Activated naive CD4-positive, alpha-beta T cell treated with anti-CD3 and anti-CD28 coated beads, Interleukin-2, amount 10 ng/mL, durations not matched to agents 7 days and 5 days (primary cell): ENCODE measurements at places on chromosomes 2 and 18.
A peak's percentile ranks its signal among the peaks of the same experiment; 100 is the strongest.

DNA sequence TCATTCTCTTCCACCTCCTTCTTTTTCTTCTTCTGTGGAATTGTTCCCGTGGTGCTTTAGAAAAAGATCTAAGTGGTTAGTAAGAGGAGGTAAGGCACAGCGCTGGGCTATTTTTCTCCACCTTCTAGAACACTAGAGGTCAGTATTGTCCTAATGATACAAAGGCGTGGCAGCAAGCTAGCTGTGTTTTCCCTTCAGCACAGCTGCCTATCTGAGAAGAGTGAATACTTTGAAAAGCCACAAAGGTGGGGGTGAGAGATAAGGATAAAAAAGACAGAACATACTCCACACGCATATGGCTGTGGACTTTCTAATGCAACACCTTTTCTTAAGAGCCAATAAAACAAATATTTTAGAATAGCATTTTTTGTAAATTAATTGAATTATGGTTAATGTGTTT, 2.1 kb downstream of the CNTNAP5 start:
- H3K4me1 ChIP-seq = no peaks in the 10 kb centered on the region
- H3K27ac ChIP-seq = no peak overlapping the region
- no peak for DNase-seq
- peaks cover 22% of the 10 kb centered on the region for H3K27me3 ChIP-seq
- no peak overlapping the region for H3K4me3 ChIP-seq

DNA sequence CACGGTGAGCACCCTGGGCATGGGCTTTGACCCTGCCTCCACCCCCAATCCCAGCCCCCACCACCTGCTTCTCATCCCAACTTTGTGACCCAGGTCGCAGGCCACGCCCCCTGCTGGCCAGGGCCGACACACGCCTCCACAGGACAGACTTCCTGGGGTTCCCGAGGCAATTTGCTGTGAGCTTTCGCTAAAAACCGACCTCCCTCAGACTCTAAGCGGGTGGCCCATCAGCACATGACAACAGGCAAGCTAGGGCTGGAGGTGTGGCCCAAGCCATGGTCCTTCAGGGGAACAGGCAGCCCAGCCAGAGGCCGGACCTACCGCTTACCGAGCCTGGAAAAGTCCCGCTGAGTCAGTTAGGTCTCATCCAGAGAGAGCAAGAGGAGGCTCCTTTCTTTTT, 31.9 kb downstream of the C1QL2 start:
- H3K4me3 ChIP-seq = no peak overlapping the region
- H3K27me3 ChIP-seq = peaks cover 13% of the 10 kb centered on the region
- peak; percentile 53 for DNase-seq
- H3K27ac ChIP-seq = no peak overlapping the region
- H3K36me3 ChIP-seq = no peaks in the 10 kb centered on the region

DNA sequence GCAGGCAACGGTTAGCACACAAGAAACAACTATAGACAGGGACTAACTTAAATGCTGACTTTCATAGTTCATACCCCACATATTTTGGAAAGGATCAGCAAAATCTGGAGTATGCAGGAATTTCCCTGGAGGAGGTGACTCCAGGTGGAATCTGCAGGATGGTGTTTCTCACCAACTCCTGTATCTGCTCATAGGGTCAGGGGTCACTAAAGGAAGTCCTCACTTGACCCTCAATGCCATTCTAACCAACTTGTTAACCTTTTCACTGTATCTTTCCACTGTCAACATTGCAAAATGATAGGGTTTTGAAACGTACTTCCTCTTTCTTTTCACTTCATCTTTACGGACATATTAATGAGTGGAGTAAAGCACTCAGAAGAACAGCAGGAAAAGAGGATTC, 207.0 kb upstream of the CXCR4 start:
- H3K36me3 ChIP-seq = peaks cover 3% of the 10 kb centered on the region
- H3K4me3 ChIP-seq = no peak overlapping the region
- no peak overlapping the region for H3K27ac ChIP-seq

DNA sequence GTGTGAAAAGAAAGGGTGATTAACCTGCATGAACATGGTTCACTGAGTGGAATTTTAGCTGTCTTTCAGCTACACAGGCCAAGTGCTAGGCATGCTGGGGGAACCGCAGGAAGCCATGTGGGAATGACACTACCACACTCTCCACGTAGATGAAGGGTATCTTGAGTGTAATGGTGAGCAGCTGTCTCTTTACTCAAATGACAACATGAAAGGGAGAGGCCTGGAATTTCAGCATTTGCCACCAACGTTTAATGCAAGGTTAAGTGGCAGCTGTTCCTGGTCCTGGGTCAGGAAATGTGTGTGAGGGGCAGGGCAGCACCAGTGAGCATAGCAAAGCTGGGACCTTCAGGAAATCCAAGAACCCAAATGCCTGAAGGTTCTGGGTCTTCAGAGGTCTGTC, 588.4 kb downstream of the SLC4A3 start:
- no peaks in the 10 kb centered on the region for H3K27me3 ChIP-seq
- H3K4me1 ChIP-seq = no peaks in the 10 kb centered on the region
- H3K36me3 ChIP-seq = no peaks in the 10 kb centered on the region
- H3K27ac ChIP-seq = no peak overlapping the region

- H3K4me1 ChIP-seq = peaks cover 3% of the 10 kb centered on the region
- no peak overlapping the region for H3K27ac ChIP-seq
- H3K27me3 ChIP-seq = no peaks in the 10 kb centered on the region
- no peak overlapping the region for H3K4me3 ChIP-seq
Measured at GRCh38 chr2:190447766-190448165, 39.6 kb downstream of the MFSD6 start.

DNA sequence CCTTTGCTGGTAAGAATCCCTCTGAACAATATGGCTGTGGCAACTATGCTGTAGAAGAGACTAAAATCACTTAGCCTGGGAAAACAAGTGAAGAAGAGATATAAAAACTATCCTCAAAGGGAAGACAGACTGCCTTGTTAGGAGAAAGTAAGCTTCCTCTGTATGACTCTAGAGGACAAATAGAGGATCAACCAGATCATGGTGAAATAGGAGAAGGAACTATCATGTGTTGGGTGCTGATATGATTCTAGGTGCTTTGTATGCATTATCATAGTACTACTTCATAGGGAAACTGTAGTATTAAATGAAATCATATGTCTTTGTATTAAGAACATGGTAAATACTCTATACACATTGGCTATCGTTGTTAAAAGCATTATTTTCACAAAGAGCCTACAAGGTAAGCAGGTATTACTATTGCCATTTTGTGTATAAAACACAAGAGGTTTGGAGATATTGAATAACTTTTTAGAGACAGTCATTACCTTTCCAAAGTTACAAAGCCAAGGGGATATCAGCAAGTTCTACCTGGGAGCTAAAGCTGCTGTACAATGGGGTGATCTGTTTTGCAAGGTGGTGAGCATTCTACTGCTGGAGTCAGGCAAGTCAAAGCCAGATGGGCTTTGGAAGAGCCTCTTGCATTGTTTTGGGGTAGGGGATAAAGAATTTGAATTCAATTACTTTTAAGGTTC, 402.6 kb downstream of the ALK start:
- no peak overlapping the region for H3K4me3 ChIP-seq
- no peak overlapping the region for H3K27ac ChIP-seq
- no peaks in the 10 kb centered on the region for H3K36me3 ChIP-seq
- H3K4me1 ChIP-seq = no peaks in the 10 kb centered on the region
- H3K27me3 ChIP-seq = peaks cover 4% of the 10 kb centered on the region

DNA sequence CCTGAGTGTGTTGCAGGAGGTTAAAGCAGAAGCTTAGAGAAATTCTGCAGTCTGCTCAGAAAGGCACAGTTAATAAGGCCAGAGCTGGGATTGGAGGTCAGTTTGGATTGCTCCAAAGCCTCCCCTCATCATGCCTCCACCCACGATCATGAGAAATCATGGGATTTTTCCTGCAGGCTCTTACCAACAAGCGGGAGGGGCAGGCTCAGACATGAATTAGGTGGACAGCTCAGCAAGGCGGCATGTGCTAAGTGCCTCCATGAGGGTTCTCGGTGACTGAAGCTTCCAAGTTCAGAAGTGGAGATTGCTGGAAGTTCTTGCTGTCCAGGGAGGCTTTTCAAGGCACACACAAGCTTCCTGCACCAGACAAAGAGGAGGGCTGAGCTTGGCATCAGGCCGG, 163.8 kb downstream of the SETBP1 start:
- no peaks in the 10 kb centered on the region for H3K36me3 ChIP-seq
- peaks cover 39% of the 10 kb centered on the region for H3K27me3 ChIP-seq
- peaks cover 10% of the 10 kb centered on the region for H3K4me1 ChIP-seq
- DNase-seq = no peak

DNA sequence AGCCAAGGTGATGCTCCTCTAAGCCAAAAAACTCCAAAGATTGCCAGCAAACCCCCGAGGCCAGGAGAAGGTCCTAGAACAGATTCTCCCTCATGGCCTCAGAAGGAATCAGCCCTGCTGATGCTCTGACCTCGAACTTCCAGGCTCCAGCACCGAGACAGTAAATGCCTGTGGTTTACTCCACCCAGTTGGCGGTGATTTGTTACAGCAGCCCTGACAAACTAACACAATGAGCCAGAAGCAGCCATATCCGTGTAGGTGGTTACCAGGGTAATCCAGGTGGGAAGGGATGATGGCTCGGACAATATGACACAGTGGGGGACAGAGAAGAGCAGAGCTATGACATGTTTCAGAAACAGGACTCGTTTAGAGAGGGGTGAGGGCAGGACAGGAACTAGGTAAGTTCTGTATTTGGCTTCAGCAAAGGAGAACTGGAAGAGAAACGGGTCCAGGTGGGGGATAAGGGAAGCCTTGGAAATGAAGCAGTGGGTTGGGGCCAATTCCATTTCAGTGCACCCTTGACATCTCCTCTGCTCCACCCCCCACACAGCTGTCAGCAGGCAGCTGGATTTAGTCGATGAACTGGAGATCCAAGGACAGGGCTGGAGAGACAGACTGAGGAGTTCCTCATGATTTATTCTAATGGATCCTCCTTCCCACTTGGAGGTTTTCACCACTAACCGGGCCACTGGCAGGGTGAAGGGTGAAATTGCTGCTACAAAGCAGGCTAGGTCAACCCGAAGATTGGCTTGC, 179.7 kb upstream of the SH3BP4 start:
- H3K4me3 ChIP-seq = no peak overlapping the region
- no peak for DNase-seq
- H3K27me3 ChIP-seq = no peaks in the 10 kb centered on the region
- H3K4me1 ChIP-seq = no peaks in the 10 kb centered on the region
- no peak overlapping the region for H3K27ac ChIP-seq
